ENCODE measurements at places on chromosomes 5 and 9. TPM values are rescaled to one million over a fixed set of nuclear protein-coding genes. Genes with fewer than 3 reads are reported as not detected.
A peak's percentile ranks its signal among the peaks of the same experiment; 100 is the strongest.

- DNase-seq, result no peak
Measured at GRCh38 chr9:112179816-112180215, 4.7 kb upstream of the SUSD1 start.

GRCh38 chr5:13249854-13250253 lies 694.6 kb downstream of the DNAH5 start:
- DNase-seq, result peak; percentile 17

The TMEM252 gene
- not detected for total RNA-seq

DNA sequence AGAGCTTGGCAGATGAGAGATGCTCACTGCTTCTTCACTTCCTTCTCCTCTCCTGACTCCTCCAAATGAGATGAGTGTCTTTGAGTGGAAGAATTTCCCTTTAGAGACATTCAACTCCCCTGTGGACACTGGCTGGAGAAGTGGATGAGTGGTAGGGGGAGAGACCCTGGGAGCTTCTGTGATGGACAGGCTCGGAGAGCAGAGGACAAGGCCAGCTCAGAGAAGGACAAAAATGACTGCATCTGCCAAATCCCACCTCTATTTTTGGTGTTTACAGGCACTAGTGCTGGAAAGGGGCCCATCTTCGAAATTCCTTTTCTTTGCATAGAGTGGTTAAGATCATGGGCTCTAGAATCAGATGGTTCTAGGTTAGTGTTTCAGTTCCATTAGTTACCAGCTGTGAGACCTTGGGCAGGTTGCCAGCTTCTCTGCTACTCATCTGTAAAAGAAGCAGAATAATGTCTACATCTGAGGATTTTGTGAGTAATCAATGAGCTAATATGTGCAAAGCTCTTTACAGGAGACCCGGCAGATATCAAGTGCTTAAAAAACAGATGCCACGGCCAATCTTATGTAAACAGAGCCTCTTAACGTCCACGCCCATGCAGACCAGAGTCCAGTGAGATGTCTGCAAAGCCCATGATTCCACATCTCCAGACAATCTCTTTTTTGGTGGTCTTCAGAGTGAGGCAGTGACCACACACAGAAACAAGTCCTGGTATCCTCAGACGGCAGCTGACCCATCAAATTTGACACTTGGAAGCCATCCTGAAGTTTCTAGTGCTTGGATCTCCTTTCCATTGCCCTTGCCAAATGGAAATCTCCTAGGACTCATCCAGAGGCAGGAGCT lies 13.6 kb upstream of the COL27A1 start:
- no peak for DNase-seq

GRCh38 chr5:63125862-63126261 lies 547.2 kb downstream of the LRRC70 start:
- no peak for DNase-seq

The ADAMTS19 gene
- total RNA-seq, result not detected

- DNase-seq, result no peak
Measured at GRCh38 chr5:23367874-23368273, 139.5 kb upstream of the PRDM9 start.

DNA sequence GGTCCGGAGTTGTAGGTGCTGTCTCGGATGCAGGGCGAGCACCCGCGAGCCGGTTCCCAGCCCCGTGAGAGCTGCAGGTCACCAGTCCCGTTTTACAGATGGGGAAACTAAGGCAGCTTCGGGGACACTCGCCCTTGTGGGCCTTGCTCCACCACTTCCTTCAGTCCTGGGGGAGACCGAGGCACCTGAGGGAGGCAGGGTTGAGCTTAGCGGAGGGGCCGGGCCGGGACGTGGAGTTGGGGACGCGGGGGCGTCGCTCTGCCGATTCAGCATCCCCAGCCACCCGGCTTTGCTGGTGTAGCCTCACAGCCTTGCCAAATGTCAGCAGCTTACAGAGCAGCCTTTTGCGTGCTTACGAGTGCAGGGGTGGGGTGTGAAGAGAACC lies 530 bp downstream of the BBLN start:
- DNase-seq, result peak; percentile 54

GRCh38 chr5:104539618-104540350 lies 977.2 kb upstream of the NUDT12 start:
- no peak for DNase-seq

The XRCC4 gene
- total RNA-seq, result 42.9 TPM

The DNM1 gene
- 12.3 TPM for total RNA-seq

The BICD2 gene
- total RNA-seq, result 49.8 TPM

- no peak for DNase-seq
Measured at GRCh38 chr5:54825005-54825404, 160.4 kb downstream of the ESM1 start.

DNA sequence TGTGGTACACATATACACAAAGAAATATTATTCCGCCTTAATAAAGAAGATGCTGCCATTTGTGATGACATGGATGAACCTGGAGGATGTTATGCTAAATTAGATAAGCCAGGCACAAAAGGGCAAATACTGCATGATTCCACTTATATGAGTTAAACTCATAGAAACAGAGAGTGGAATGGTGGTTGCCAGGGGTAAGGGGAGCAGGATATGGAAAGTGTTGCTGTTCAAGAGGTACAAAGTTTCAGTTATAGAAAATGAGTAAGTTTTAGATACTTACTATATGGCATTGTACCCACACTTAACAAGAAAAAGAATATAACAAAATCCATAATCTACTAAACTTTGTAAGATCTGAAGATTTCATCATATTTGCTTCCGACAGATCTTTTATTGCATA lies 252.2 kb downstream of the SYK start:
- no peak for DNase-seq

The C9 gene
- not detected for total RNA-seq

- no peak for DNase-seq
Measured at GRCh38 chr9:118446943-118447639, 742.9 kb downstream of the TLR4 start.

GRCh38 chr9:114072184-114073140 lies 5.6 kb downstream of the AMBP start:
- no peak for DNase-seq

DNA sequence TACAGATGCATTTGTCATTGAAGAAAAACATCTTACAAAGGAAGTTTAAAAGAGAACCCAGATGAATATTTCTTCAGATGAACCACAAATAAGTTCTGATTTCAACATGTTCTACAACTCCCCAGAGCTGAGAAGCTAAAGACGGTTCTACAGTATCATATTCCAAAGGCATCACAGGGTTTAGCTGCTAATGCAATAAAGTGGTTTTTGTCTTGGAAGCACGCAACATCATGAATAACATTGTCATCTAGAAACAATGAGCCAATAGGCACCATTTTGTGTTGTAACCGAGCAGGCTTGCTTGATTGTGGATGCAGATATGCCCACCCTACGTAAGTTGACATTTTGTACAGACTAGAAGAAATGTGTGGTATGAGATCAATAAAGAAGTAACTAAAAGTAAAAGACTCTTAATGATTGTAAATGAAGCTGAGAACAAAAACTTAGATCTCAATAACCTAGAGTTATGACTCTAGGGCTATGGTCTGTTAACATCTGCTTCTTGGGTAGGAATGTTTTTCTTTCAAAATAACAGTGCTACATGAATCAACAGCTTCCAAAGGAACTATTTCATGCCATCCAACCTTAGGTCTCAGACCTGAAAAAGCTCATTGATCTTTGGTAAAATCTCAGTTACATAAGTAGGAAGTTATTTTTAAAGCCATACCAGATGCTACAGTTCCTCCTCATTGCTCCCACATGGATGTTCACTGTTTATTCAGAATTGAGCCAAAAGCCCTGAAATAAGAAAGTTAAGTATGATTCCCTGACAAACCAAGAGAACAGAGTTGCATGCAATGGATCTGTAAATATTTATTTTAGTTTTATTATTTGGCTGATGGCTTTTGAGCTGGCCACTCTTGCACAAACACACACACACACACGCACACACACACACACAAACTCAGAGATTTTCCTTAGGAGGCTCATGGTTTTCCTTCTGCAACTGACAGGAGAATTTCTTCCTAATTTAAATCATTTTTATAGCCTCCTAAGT lies 118.7 kb upstream of the SLCO6A1 start:
- DNase-seq, result no peak

DNA sequence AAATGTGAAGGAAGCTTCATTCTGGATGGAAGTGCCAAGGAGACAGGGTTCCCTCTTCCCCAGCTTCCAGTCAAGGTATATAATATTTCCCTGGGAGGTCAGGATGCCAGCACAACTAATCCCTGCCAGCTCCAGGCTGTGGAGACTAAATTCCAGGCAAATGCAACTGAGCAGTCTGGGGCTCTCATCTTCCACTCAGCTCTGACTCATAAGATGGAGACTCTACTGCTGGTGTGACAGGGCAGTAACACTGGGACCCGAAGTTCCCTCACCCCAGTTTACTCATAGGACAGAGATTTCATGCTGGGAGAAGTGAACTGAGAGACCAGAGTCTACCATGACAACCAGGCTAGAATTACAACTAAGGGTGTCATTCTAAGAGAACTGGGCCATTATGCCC lies 235.4 kb downstream of the FSTL4 start:
- DNase-seq, result no peak

DNA sequence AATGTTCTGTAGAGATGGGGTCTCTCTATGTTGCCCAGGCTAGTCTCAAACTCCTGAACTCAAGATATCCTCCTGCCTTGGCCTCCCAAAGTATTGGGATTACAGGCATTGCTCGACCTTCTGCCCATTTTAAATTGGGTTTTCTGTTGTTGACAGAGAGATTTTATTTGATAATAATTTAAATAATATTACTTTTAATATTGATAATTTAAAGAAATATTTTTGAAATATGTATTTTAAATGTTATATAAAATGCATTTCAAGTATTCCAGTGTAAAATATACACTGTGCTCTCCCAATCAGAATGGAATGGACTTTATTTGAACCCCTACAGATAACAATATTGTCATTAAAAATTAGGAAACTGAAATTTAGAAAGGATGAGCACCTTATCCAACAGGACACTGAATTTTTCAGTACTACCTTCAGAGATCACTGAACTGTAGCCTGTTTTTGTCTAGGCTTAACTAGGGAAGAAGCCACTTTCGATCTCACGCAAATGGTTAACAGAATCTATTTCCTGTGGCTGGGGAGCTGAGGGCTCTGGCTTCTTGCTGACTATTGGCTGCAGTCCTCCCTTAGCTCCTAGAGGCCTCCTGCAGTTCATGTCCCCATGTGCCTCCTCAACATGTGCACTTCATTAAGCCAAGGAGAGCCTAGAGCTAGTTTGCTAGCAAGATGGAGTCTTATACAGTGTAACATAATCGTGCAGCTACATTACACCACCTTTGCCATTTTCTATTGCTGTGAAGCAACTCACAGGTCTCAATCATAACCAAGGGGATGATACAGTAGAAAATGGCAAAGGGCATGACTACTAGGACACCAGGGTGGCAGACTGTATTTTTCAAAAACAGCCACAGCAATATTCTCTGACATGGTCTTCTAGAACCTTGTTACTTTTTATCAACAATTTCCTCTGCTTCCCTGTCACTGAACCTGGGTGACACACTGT lies 150.0 kb downstream of the CDC42SE2 start:
- DNase-seq, result no peak

The CDH6 gene
- 0.15 TPM for total RNA-seq

DNA sequence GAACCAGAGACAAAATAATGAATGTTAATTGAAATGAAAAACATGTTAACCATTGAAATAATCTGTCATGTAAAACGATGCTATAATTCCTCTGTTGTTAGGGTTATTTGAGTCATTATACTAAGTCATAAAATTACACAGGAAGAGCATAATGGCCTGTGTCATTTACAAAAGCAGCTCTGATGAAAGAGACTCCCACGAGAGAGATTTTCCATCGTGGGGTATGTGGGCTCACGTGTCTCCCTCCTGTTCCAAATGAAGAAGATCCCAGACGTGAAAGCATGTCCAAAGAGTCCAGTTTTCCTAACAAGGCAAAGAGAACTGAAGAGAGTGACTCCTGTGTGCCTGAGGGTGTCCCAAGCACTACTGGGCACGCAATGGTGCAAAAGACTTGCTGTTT lies 379.8 kb downstream of the SPOCK1 start:
- no peak for DNase-seq

- no peak for DNase-seq
Measured at GRCh38 chr5:56075361-56075760, 80.6 kb upstream of the IL6ST start.

The LCN6 gene
- not detected for total RNA-seq

GRCh38 chr9:98502976-98503325 lies 205.8 kb downstream of the GABBR2 start:
- DNase-seq, result peak; percentile 35

Measured in Daoy (cell line).